ENCODE measurements at places on chromosomes 12 and 14.

- DNase-seq, result no peak
Measured at GRCh38 chr12:108678104-108678730, 44.5 kb upstream of the SELPLG start.

GRCh38 chr12:22808860-22809259 lies 183.9 kb downstream of the ETNK1 start:
- DNase-seq, result no peak

DNA sequence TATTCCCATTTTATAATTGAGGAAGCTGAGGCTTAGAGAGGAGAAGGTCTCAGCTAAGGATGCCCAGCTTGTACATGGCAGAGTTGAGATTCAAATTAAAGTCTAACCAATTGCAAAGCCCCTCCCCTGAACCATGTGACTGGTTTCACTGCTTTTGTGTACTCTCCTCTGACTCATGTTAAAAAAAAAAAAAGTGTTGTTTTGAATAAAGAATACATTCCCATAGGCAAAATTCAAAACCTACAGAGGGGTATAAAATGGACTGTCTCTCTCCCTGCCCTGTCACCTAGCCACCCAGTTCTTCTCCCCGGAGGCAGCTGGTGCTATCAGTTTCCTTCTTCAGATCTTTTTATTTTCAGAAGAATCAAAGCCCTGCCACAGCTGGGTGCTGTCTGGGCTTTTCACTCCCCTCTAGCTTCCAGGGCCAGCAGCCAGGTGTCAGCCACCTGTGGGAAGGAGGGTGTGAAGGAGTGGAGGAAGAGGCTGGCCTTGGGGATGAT lies 5.4 kb downstream of the PSMD9 start:
- DNase-seq, result no peak

- no peak for DNase-seq
Measured at GRCh38 chr12:19482551-19483109, 43.3 kb downstream of the AEBP2 start.

DNA sequence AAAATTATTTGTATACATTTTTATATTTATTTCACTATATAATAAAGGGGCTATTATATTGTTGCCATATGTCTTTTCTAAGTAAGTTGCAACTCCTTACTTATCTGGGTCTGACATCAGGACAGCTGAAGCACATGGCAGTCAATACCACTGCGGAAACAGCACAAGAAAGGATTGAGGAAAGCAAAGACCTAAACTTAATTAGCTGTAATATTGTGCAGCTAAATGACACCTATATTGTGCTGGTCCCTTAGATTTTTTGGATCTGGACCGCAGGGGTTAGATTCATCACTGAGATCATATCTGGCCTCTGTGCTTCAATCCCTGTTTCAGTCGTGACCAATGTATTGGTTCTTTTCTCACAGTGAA lies 359.6 kb upstream of the DIO2 start:
- no peak for DNase-seq

- DNase-seq, result no peak
Measured at GRCh38 chr14:60035177-60035576, 56.5 kb upstream of the PCNX4 start.

GRCh38 chr12:107029081-107029480 lies 42.1 kb upstream of the MTERF2 start:
- no peak for DNase-seq

GRCh38 chr14:79021766-79022165 lies 851.6 kb downstream of the NRXN3 start:
- DNase-seq, result no peak

- no peak for DNase-seq
Measured at GRCh38 chr12:100820314-100820713, 25.7 kb downstream of the ANO4 start.

- peak; percentile 3 for DNase-seq
Measured at GRCh38 chr14:56005191-56006053, 112.8 kb upstream of the PELI2 start.

GRCh38 chr14:66330916-66331315 lies 155.3 kb upstream of the CCDC196 start:
- no peak for DNase-seq

DNA sequence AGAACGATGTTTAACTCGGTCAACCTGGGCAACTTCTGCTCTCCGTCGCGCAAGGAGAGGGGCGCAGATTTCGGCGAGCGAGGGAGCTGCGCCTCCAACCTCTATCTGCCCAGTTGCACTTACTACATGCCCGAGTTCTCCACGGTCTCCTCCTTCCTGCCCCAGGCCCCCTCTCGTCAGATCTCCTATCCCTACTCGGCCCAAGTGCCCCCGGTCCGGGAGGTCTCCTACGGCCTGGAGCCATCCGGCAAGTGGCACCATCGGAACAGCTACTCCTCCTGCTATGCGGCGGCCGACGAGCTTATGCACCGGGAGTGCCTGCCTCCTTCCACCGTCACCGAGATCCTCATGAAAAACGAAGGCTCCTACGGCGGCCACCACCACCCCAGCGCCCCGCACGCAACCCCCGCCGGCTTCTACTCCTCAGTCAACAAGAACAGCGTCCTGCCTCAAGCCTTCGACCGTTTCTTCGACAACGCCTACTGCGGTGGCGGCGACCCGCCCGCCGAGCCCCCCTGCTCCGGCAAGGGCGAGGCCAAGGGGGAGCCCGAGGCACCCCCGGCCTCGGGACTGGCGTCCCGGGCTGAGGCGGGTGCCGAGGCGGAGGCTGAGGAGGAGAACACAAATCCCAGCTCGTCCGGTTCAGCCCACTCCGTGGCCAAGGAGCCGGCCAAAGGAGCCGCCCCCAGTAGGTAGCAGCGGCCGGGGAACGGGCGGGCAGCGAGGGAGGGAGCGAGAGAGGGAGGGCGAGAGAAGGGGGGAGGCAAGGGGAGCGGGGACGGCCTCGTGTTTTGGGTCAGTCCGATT lies 513 bp downstream of the HOXC11 start:
- no peak for DNase-seq

- no peak for DNase-seq
Measured at GRCh38 chr12:26749781-26750180, 83.2 kb downstream of the ITPR2 start.

- no peak for DNase-seq
Measured at GRCh38 chr12:77131977-77132490, 66.7 kb upstream of the E2F7 start.

GRCh38 chr12:129201029-129201428 lies 347.8 kb downstream of the GLT1D1 start:
- no peak for DNase-seq

DNA sequence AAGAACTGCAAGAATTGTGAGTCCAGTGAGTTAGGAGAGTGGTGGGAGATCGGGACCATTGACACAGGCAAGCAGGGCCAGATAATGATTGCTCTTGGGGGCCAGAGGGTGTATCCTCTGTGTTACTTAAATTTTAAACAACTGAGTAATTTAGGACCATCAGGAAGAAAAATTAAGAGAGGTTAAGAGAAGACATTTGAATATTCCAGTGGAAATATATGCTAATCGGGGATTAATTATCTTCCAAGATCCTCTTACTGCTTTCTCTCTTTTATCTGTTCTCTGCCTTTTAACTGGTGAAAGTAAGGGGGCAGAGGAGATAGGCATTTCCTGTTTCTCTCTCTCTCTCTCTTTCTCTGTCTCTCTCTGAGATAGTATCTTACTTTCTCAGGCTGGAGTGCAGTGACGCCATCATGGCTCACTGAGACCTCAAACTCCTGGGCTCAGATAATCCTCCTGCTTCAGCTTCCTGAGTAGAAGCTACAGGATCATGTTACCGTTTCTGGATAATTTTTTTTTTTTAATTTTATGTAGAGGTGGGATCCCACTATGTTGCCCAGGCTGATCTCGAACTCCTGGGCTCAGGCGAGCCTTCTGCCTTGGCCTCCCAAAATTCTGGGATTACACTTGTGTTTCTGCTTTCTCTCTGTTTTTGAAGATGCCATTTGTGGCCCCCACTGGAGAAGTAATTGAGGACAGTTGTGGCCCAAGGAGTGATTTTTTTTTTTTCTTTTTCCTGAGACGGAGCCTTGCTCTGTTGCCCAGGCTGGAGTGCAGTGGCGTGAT lies 85.1 kb downstream of the DIP2B start:
- DNase-seq, result peak; percentile 81

GRCh38 chr14:24293525-24293924 lies 6.1 kb downstream of the DHRS1 start:
- DNase-seq, result no peak

- no peak for DNase-seq
Measured at GRCh38 chr12:131816495-131816894, 11.7 kb upstream of the MMP17 start.

DNA sequence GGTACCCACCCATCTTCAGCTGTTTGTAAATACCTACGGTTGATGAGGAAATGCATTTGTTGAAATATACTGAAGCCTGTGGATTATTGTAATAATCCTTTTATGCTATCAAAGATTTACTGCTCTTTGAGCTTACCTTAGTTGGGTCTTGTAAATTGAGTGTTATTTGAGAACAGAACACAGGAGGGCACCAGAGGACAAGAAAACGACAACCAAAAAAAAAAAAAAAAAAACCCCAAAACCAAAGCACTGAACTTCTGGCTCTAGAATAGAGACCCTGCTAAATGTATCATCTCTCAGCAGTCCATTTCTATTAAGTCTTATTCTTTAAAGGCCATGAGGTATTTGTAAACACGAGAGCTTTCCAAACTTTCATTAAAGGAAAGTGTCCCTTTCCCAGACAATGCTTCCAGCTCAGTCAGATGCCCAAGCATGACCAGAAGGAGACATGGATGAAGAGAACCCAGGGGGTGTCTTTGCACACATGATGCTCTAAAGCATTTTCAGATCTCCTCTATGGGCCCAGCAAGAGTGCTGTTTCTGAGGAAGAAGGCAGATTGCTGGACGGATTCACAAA lies 763.9 kb downstream of the NRXN3 start:
- peak; percentile 16 for DNase-seq

GRCh38 chr14:74531467-74531866 lies 37.9 kb downstream of the ISCA2 start:
- DNase-seq, result no peak

GRCh38 chr12:80707126-80707829 lies at the start of gene MYF6:
Gene MYF6 (plus strand): TSS chr12:80707634. CDS start chr12:80707720, 86 bp downstream.
- no peak for DNase-seq

GRCh38 chr14:100078997-100079725 lies 13.9 kb downstream of the EVL start:
- no peak for DNase-seq

- peak; percentile 43 for DNase-seq
Measured at GRCh38 chr12:101459642-101460346, 15.3 kb upstream of the SPIC start.

GRCh38 chr12:94223842-94224241 lies 75.5 kb downstream of the PLXNC1 start:
- no peak for DNase-seq

DNA sequence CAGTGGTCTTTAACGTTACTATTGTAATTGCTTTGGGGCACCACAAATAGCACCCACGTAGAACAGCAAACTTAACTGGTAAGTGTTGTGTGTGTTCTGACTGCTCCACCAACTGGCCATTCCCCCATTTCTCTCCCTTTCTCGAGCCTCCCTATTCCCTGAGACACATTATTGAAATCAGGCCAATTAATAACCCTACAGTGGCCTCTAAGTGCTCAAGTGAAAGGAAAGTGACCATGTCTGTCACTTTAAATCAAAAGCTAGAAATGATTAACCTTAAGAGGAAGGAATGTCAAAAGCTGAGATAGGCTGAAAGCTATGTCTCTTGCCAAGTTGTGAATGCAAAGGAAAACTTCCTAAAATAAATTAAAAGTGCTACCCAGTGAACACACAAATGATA lies 22.3 kb downstream of the PPP1R13B start:
- DNase-seq, result no peak

DNA sequence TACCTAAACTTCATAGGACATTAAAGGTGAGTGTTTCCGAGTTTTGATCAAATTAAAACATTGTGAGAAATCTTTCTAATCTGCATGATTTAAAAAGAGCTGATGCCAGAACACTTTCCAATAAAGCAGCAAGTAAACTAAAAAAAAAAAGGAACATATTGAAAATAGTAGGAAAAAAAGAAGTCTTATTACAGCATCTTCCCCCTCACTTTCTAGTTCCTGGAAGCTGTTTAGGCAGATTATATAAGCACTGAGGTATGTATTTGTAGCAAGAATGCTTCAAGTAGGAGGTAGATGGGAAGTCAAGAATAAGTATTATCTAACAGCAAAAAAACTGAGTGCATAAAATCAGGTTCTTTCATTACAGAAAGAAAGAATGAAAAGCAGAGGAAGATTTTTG lies 45.8 kb downstream of the ERO1A start:
- no peak for DNase-seq

DNA sequence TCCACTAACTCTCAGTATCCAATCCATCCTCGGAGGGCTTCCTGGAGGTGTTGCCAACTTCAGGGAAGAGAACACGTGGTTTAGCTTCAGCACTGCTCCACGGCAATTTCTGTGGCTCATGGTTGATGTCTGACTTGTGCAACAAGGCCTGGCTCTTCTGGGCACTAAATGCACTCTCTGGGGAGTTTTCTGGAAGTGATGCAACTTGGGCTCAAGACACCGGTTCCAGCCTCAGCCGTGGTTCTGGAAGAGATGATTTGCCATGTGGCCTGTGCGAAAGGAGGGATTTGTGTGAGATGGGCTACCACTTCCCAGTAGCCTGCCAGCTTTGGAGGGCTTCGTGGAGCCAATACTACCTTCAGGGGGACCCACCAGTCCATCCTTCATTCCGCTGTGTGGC lies 118.6 kb upstream of the RTL1 start:
- DNase-seq, result no peak

- DNase-seq, result no peak
Measured at GRCh38 chr14:59308673-59309072, 120.2 kb downstream of the DAAM1 start.

DNA sequence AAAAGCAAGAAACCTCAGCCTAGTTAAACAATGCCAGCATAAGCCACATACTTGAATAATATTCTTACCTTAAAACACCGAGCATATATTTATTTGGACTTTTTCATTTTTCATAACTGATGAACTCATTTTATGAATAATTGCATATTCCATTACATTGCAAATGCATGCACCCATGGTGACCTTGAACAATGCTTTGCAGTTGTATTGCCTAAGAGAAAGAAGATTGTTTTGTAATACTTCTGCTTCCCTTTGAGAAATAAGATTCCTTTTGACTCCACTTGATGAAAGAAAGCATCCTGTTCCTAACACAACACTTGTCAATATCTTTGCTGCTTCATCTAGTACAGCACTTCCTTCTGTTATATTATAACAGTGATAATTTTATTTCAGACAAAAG lies 1182.2 kb downstream of the FLRT2 start:
- DNase-seq, result no peak

DNA sequence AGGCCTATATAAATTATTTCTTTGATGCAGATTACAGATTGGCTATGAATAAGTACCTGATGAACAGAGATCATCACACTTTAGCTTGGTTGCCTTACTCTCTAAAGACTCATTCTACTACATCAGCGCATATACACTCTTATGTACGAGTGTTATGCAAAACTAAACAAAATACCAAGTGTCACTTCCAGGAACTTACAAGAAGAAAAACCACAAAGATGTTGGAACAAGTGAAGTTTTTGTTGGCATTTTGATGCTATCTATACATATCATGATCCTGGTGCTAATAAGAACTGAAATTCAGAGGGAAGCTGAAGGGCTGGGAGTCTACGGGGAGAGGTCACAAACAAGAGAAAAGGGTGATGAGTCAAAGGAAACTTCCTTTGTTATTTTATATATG lies 47.9 kb upstream of the CERS5 start:
- DNase-seq, result no peak

Data from HS-5 (cell line).